ENCODE measurements at places on chromosomes 4 and X.

DNA sequence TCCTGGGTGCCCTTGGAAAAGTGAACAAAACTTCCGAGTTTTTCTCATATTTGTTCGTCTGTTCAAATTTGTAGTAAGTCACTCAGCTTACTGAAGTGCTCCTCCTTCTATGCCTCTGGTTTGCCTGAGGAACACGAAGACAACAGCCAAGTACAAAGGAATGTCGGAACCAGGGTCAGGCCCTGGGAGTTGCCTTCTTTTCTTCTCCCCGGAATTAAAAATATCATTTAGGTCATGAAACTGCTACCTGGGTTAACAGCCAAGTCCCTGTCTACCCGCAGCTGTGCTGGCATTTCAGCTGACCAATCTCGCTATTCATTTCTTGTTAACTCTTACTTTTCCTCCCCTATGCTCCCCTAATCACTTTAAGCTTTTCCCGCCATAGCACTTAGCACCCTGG is 137.6 kb upstream of the TEX13D start:
- no peaks in the 10 kb centered on the region for H3K27me3 ChIP-seq
- no peaks in the 10 kb centered on the region for H3K36me3 ChIP-seq
- H3K4me1 ChIP-seq, result peaks cover 29% of the 10 kb centered on the region
- DNase-seq, result peak; percentile 38
- no peak overlapping the region for H3K4me3 ChIP-seq

GRCh38 chr4:128168701-128169100 is 107.6 kb downstream of the LARP1B start:
- H3K27me3 ChIP-seq, result no peaks in the 10 kb centered on the region
- DNase-seq, result no peak
- H3K27ac ChIP-seq, result no peak overlapping the region
- no peaks in the 10 kb centered on the region for H3K36me3 ChIP-seq
- H3K4me1 ChIP-seq, result no peaks in the 10 kb centered on the region

DNA sequence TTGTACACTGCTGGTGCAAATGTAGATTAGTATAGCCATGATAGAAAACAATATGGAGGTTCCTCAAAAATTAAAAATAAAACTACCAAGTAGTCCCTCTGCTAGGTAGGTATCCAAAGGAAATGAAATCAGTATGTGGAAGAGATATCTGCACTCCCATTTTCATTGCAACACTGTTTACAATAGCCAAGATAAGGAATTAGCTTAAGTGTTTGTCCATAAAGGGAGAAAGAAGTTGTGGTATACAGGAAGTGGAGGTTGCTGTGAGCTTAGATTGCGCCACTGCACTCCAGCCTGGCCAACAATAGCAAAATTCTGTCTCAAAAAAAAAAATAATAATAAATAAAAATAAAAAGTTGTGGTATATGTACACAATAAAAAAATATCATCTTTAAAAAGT is 325.0 kb upstream of the EMCN start:
- no peaks in the 10 kb centered on the region for H3K36me3 ChIP-seq
- no peaks in the 10 kb centered on the region for H3K27me3 ChIP-seq
- no peak overlapping the region for H3K4me3 ChIP-seq

- H3K4me1 ChIP-seq, result no peaks in the 10 kb centered on the region
- H3K4me3 ChIP-seq, result no peak overlapping the region
- H3K36me3 ChIP-seq, result no peaks in the 10 kb centered on the region
- no peak overlapping the region for H3K27ac ChIP-seq
- H3K27me3 ChIP-seq, result no peaks in the 10 kb centered on the region
- no peak for DNase-seq
Measured at GRCh38 chr4:163556650-163557391, 62.3 kb downstream of the TMA16 start.

- H3K4me1 ChIP-seq, result no peaks in the 10 kb centered on the region
- no peak overlapping the region for H3K27ac ChIP-seq
Measured at GRCh38 chr4:171794528-171794927, 18.7 kb upstream of the GALNTL6 start.

- H3K4me3 ChIP-seq, result no peak overlapping the region
- no peak overlapping the region for H3K27ac ChIP-seq
- no peak for DNase-seq
Measured at GRCh38 chr4:37604461-37604860, 81.7 kb downstream of the RELL1 start.

GRCh38 chr4:74304095-74304625 is 4.1 kb upstream of the EPGN start:
- DNase-seq, result no peak
- no peaks in the 10 kb centered on the region for H3K36me3 ChIP-seq
- no peaks in the 10 kb centered on the region for H3K27me3 ChIP-seq
- H3K4me3 ChIP-seq, result no peak overlapping the region

DNA sequence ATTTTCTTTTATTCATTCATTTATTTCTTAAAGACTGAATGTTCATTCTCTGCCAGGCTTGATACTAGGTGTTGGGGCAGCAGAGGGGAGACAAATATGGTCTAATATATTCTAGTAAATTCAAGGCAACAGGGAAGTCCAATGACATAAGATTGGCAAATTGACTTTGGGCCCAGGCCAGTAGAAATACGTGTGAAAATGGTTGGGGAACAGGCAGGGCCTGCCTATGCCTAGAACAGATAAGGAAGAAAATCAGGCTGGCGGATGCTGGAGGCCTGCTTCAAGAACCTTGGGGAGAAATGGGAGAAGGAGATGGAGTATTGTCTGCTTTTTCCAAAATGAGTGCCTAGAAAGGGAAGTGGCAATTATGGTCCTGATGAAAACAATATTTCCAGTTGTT is 108.6 kb downstream of the RTL5 start:
- no peak overlapping the region for H3K4me3 ChIP-seq
- DNase-seq, result no peak
- H3K27me3 ChIP-seq, result no peaks in the 10 kb centered on the region

GRCh38 chr4:41256740-41257256 is at the start of gene UCHL1:
UCHL1 (plus strand) TSS chr4:41256928; CDS start chr4:41256977, 49 bp downstream.
- H3K36me3 ChIP-seq, result no peaks in the 10 kb centered on the region
- H3K4me1 ChIP-seq, result peaks cover 9% of the 10 kb centered on the region
- peaks cover 21% of the 10 kb centered on the region for H3K27me3 ChIP-seq

DNA sequence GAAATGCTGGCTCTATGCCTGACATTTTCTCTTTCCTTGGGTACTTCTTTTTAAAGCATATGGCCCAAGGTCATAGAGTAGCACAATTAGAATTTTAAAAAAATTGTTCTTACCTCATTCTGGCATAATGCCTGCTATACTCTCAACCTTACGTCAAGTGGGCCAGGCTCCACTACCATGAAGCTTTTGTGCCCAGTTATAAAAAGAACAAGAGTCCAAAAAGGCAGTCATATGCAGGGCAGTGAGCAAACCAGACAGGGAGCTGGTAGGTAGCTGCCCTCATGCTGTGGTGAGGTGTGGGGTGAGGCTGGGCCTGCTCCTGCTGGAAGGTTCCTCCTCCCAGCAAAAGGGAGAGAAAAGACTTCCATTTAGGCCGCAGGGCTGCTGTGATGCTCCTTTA is 64.4 kb upstream of the UCP1 start:
- DNase-seq, result no peak
- no peaks in the 10 kb centered on the region for H3K4me1 ChIP-seq
- H3K27ac ChIP-seq, result no peak overlapping the region

GRCh38 chr4:100391863-100392262 is 126.0 kb downstream of the EMCN start:
- no peak for DNase-seq
- H3K4me1 ChIP-seq, result no peaks in the 10 kb centered on the region
- H3K27me3 ChIP-seq, result no peaks in the 10 kb centered on the region
- no peaks in the 10 kb centered on the region for H3K36me3 ChIP-seq

DNA sequence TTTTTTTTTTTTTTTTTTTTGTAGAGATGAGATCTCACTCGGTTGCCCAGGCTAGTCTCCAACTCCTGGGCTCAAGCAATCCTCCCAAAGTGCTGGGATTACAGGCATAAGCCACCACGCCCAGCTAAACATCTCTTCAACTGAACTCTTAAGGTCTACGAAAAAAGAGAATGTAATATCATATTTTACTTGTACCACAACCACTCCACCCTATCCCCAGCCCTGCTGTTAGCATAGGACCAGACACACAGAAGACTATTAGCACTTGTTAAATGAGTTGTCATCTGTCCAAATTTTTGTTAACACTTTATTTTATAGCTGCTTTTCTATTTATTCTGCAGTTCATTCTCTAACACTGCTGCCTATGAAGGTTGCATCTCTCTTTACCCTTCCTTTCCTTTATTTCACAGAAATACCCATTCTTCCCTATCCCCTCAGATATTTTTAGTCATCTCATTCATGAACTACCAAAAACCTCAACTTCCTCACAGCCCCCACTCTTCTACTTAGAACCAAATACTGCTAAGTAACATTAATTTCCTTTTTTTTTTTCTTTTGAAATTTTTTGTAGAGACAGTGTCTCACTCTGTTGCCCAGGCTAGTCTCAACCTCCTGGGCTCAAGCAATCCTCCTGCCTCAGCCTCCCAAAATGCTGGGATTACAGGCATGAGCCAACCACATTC is 10.1 kb downstream of the SNX12 start:
- no peak overlapping the region for H3K27ac ChIP-seq
- H3K36me3 ChIP-seq, result no peaks in the 10 kb centered on the region
- no peaks in the 10 kb centered on the region for H3K27me3 ChIP-seq
- DNase-seq, result no peak

DNA sequence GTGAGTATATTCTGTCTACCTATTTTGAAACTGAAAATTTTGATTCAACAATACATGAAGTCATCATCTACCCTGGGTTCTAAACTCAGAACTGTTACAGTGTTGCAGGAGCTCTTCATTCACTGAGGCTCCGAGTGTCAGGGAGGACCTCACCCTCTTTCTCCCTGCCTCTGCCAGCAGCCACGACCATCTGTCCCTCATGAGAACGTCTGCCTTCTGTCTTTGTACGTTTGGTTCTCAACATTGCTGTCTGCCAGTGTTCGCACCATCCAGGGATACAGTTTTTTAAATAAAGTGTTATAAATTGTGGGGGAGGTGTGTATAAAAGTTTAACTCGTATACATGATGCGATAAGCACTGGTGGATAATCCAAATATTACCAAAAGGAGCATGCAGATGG is 55.5 kb downstream of the TRAPPC11 start:
- H3K4me1 ChIP-seq, result no peaks in the 10 kb centered on the region
- no peak for DNase-seq
- H3K27ac ChIP-seq, result no peak overlapping the region
- H3K27me3 ChIP-seq, result no peaks in the 10 kb centered on the region

DNA sequence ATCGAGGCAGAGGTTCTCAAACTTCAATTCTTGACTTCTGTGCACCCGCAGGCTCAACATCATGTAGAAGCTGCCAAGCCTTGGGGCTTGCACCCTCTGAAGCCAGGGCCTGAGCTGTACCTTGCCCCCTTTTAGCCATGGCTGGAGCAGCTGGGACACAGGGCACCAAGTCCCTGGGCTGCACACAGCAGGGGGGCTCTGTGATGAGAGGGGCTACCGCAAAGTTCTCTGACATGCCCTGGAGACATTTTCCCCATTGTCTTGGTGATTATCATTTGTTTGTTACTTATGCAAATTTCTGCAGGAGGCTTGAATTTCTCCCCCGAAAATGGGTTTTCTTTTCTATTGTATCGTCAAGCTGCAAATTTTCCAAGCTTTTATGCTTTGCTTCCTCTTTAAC is 4.9 kb upstream of the MAGEB17 start:
- H3K4me3 ChIP-seq, result no peak overlapping the region
- H3K36me3 ChIP-seq, result no peaks in the 10 kb centered on the region
- no peak for DNase-seq
- no peaks in the 10 kb centered on the region for H3K4me1 ChIP-seq

- H3K4me1 ChIP-seq, result no peaks in the 10 kb centered on the region
- H3K36me3 ChIP-seq, result no peaks in the 10 kb centered on the region
- DNase-seq, result no peak
- no peak overlapping the region for H3K4me3 ChIP-seq
- no peaks in the 10 kb centered on the region for H3K27me3 ChIP-seq
Measured at GRCh38 chrX:120264341-120264740, 13.7 kb downstream of the ZBTB33 start.

GRCh38 chrX:107601759-107602158 is 26.6 kb upstream of the PRPS1 start:
- H3K27ac ChIP-seq, result no peak overlapping the region
- no peaks in the 10 kb centered on the region for H3K36me3 ChIP-seq
- no peak overlapping the region for H3K4me3 ChIP-seq
- no peaks in the 10 kb centered on the region for H3K27me3 ChIP-seq

GRCh38 chr4:153137159-153137558 is 67.1 kb upstream of the TRIM2 start:
- H3K4me3 ChIP-seq, result no peak overlapping the region
- H3K36me3 ChIP-seq, result no peaks in the 10 kb centered on the region
- no peak for DNase-seq

DNA sequence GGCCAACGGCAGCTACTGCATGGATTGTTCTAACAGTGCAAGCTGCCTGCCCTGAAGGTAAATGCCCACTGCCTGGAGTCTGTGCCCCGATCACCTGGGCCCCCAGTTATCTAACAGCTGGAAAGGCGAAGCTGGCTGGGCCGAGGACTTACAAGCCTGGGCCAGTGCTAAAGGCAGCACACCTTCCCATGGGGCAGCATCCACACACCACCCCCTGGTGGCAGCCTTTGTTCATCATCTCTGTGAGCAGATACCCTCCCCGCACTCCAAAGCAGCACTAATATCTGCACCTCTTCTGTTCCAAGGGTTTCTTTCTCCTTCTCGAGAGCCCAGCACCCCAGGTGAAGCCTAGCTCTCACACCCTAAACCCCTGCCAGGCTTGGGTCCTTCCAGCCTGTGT is 7.6 kb downstream of the SLC2A9 start:
- no peaks in the 10 kb centered on the region for H3K36me3 ChIP-seq
- peaks cover 7% of the 10 kb centered on the region for H3K4me1 ChIP-seq
- no peak overlapping the region for H3K4me3 ChIP-seq
- H3K27ac ChIP-seq, result no peak overlapping the region
- no peak for DNase-seq

- H3K27me3 ChIP-seq, result no peaks in the 10 kb centered on the region
- peaks cover 27% of the 10 kb centered on the region for H3K36me3 ChIP-seq
- no peak overlapping the region for H3K27ac ChIP-seq
- DNase-seq, result no peak
- no peaks in the 10 kb centered on the region for H3K4me1 ChIP-seq
Measured at GRCh38 chr4:105277702-105278101, 131.0 kb downstream of the TET2 start.

DNA sequence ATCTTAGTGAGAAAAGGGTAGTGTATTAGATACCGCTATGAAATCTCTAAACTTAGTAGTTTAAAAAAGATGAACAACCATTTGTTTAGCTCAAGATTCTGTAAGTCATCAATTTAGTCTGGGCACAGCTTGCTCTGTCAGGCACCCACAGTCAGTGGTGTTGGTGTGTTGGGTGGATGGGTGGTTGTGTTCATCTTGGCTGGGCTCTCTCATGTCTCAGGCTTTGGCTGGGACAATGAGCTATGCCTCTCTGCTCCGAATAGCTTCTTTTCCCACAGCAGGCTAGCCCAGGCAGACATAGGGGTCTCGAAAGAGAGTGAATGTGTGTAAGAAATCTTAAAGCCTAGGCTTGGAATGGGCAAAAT is 127.0 kb upstream of the GATB start:
- H3K27me3 ChIP-seq, result no peaks in the 10 kb centered on the region
- H3K36me3 ChIP-seq, result no peaks in the 10 kb centered on the region
- DNase-seq, result no peak
- no peak overlapping the region for H3K4me3 ChIP-seq

DNA sequence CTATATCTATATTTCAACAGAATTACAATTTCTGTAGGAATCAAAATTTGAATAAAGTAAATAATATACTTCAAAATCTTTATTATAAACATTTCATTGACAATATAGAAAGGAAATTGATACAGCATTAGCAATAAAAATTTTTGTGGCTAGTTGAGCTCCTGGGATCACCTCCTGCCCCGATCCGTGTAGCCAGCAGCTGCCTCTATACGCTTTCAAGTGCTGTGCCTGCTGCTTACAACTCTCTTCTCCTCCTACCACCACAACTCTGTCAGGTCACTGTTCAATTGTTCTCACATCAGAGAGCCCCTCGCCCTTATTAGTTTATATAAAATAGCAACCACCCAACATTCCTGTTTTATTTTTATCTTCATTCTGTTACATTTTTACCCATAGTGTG is 27.6 kb downstream of the INPP4B start:
- no peaks in the 10 kb centered on the region for H3K27me3 ChIP-seq
- no peak overlapping the region for H3K27ac ChIP-seq
- H3K36me3 ChIP-seq, result no peaks in the 10 kb centered on the region
- no peak for DNase-seq
- H3K4me3 ChIP-seq, result no peak overlapping the region
